ENCODE measurements at places on chromosomes 3 and 15.

DNA sequence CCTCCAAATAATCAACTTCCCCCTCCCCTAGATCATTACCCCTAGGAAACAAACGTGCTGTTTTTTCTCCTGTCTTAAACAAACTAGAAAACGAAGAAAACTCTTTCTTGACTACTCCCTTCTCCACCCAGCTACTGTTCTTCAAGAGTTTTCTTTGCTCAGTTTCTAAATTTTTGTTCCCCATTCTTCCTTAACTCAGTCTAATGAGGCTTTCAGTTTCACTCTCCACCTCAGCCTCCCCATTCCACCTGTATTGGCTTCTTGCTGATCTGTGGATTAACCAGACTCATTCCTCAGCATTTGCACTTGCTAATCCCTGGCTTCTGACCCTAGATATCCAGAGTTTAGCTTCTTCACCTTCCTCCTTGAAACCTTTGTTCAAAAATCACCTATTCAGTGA lies 26.8 kb downstream of the SERPINI1 start:
- DNase-seq = no peak

DNA sequence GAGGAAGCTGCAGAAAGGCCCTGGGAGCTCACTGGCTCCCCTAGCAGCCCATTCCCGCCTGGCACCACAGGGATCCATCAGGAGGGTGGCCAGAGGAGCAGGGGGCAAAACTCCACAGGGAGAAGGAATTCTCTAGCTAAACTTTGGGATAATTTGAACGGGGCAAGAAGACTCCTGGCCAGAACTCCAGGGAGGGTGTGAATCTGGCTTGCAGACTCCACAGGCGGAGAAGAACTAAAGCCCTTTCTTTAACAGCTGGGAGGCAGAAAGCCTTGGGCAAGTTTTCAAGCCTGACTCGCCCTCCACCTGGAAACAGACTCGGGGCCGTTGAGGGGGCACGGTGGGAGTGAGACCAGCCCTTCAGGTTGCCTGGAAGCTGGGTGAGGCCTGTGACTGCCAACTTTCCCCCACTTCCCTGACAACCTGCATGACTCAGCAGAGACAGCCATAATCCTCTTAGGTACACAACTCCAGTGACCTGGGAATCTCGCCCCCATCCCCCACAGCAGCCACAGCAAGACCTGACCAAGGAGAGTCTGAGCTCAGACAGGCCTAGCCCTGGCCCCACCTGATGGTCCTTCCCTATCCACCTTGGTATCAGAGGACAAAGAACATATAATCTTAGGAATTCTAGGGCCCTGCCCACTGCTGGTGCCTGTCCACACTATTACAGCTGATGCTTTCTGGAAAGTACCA lies 28.6 kb downstream of the SLC27A2 start:
- no peak for DNase-seq

GRCh38 chr3:160796813-160797164 lies 40.8 kb downstream of the PPM1L start:
- no peak for DNase-seq

DNA sequence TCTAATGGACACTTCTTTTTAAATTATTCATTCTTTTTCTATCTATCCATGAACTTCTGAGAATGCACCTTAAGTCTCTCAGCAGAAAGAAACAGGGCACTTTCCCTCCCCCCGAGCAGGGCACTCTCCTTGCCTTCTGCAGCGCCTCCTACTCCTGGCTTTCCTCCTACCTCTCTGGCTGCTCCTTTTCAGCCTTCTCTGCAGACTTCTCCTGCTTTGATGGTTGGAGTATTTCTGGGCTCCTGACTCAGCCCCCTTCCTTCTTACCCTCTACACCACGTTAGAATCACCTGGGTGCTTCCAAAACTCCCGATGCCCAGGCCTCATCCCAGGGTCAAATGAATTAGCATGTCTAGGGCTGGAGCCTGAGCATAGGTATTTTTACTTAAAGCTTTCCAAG lies 3.4 kb downstream of the SCN5A start:
- DNase-seq = no peak

- no peak for DNase-seq
These were observed 245.3 kb downstream of the OCA2 start for GRCh38 chr15:27853624-27854455.

GRCh38 chr3:46479021-46479420 lies 14.3 kb upstream of the LTF start:
- no peak for DNase-seq

- no peak for DNase-seq
These were observed 5.4 kb downstream of the OXSR1 start for GRCh38 chr3:38170722-38171121.

GRCh38 chr3:104820959-104821358 lies 545.8 kb upstream of the ALCAM start:
- no peak for DNase-seq

DNA sequence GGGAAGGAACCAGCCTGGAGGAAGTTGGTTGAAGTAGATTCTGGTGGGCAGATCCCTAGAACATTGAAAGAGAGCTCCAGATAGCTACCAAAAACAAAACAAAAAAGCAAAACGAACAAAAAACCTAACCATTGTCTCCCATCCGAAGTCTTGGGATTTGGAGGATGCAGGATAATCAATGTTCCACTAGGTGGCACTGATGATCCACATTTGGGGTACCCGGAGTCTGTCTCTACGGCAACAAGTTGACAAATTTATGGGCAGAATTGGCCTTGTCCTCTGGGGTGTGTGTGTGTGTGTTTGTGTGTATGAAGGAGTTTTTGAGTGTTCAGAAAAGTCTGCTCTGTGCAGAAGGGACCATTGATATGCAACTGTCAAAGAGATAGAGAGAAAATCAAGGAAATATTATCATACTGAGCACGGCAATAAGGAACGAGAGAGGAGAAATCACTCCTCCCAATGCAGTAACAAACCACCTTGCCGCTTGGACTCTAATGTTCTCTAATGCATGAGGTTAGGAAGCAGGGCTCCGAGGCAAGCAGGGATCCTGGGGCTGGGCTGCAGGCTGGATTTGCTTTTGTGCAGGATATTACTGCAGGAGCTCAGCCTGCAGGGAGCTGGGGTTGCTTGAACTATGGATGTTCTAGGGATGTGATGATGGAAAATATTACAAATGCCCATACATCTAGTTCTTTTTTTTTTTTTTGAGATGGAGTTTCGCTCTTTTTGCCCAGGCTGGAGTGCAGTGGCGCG lies 59.8 kb upstream of the KLHL25 start:
- peak; percentile 47 for DNase-seq

DNA sequence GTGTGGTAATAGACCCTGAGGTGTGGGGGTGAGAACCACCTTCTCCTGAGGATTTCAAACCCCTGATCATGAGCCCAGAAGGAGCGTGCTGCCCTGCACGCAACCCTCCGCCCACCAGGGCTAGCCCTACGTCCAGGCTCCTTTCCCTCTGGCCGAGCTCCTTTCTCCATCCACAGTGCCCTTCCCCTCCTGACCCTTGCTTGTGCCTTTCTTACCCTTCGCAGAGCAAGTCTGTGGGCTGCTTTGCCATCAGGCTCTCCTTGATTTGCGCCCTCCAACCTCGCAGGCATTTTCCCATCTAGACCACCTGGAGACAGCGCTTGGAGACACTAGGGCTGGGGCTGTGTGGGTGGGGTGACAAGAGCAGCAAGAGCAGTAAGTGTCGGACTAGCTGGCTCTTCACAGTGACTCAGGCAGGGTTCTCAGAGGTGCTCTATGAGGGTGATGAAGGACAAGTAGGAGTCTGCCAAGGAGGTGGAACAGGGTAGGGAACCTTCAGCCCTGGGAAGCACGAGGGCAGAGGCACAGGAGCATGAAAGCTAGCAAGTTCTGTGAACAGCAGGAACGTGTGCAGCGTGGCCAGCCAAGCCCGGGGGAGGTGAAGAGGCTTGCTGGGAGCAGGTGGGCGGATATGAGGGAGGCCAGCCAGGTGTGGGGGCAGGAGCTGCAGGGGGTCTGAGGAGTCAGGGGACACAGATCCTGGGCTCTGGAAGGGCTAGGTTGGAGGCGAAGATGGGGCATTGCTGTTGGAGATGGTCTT lies 2.5 kb upstream of the SLC38A3 start:
- no peak for DNase-seq

Measured in hippocampal formation (tissue), 2 donors.